ENCODE measurements at places on chromosomes 1 and 21.

DNA sequence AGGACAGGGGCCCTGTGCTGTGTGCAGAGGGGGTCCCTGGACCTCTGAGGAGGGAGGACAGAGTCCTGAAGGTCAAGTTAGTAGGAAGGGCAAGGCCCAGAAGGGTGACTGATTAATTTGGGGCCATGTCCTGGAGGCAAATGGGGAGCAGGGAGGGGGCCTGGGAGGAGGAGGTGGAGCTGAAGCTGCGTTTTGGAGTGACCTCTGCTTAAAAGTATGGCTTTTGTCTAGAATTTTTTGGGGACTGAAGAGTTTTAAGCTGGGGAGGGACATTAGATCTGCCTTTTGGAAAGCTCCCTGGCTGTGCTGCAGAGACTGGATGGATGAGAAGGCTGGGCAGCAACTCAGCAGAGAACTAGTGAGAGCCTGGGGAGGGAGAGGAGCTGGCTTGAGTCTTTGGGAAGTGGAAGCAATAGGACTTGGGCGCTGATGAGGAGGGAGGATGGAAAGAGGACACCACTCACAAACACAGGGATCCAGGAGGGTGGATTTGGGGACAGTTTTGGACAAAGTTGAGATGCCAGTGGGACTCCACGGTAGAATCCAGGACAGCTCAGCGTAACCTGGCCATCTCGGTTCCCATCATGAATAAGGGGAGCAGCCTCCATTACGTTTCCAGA, 52.9 kb downstream of the ACBD3 start:
- ATAC-seq: no peak

DNA sequence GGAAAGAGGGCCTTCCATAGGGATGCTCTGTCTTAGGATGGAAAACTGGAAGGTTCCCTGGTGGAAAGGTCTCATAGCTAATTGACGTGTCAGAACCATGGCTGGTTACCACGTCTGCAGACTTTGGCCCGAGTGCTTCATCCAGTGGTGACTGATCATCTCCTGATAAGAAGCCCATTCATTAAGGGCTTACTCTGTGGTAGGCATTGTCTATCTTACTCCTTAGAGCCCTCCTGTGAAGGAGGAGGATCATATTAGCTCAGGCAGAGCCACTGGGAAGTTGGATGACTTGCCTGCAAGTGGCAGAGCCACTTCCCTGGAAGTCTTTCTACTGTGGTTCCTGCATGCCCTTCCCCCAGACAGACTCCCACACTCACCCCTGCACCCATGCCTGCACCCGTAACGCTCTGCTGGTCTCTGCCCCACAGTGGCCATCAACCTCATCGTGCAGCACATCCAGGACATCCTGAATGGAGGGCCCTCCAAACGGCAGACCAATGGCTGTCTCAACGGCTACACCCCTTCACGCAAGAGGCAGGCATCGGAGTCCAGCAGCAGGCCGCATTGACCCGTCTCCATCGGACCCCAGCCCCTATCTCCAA, 79.9 kb downstream of the UCK2 start:
- ATAC-seq: no peak

GRCh38 chr1:47399846-47400155, 16.3 kb upstream of the FOXE3 start:
- ATAC-seq: no peak

- ATAC-seq: no peak
Measured at GRCh38 chr1:62176597-62177312, 17.9 kb upstream of the L1TD1 start.

- ATAC-seq: no peak
Measured at GRCh38 chr1:155197901-155198546, 9.7 kb downstream of the THBS3 start.

- no peak for ATAC-seq
Measured at GRCh38 chr1:6683434-6683833, 18.2 kb downstream of the DNAJC11 start.
